ENCODE measurements at places on chromosomes 7 and 10.

DNA sequence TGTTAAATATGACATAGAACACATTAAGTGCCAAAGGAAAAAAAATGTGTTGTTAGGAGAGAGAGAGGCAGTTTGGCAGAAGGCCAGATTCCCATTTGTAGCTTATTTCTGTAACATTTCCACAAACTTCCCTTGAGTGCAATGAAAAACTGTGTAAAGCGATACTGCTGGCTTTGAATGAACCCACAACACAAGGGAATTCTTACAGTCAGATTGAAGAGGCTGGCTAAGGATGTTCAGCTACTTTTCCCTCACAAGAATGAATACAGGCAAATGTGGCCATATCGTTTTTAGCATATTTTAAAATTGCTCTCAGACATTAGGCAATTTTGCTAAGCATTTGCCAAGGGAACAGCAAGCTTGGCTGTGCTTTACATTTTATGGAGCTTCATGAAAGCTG lies 614.1 kb upstream of the FZD8 start:
- no peak for DNase-seq

GRCh38 chr10:26557641-26558014 lies 119.5 kb downstream of the APBB1IP start:
- DNase-seq, result no peak

- no peak for DNase-seq
Measured at GRCh38 chr7:5367661-5368060, 56.0 kb downstream of the TNRC18 start.

GRCh38 chr10:88082806-88083596 lies 219.6 kb downstream of the PTEN start:
- DNase-seq, result no peak

DNA sequence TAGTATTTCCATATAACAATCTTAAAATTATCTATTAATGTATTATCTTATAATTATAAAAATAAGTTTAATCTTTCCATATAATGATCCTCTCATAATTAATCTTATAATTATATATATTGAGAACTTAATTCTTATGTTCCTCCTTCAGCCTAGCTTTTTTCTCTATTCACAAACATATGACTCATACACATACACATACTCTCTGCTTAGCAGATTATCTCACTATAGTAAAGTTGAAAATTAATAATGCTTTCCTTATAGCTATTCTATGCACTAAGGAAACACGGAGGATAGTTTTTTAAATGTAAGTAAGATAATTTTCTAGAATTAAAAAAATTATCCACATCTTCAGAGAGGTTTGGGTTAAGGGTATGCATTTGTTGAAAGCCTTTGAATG lies 47.7 kb upstream of the ITGB8 start:
- DNase-seq, result no peak

DNA sequence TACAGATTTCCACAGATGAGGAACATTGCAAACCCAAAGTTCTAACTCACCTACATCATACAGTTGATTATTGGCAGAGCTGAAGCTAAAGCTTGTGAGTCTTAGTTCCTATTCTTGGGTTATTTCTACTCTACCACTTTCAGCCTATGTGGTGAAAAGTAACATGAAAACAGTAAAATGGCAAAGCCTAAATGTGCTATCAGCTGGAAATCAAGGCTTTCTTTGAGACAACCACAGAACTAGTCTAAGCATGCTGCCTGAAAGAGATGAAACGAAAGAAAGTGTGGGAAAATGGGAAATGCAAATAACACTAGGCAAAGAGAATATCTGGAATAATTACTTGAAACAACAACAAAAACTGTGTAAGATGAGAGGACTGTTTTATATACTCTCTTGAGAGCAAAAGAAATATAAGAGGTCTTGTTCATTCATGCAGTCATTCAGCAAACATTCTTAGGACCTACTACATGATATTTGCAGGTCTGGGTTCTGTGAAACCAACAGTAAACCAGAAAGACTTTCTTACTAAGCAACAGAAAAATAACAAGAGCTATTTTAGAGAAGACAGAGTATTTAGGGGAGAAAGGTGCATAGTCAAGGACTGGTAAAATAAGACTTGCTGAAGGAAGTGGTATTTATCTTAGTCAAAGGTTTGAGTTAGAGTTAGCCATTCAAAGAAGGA lies 437.1 kb downstream of the HTR7 start:
- DNase-seq, result no peak

GRCh38 chr7:157499835-157500153 lies 163.0 kb downstream of the DNAJB6 start:
- DNase-seq, result no peak

GRCh38 chr10:20396701-20397100 lies 500.4 kb downstream of the NEBL start:
- DNase-seq, result no peak

DNA sequence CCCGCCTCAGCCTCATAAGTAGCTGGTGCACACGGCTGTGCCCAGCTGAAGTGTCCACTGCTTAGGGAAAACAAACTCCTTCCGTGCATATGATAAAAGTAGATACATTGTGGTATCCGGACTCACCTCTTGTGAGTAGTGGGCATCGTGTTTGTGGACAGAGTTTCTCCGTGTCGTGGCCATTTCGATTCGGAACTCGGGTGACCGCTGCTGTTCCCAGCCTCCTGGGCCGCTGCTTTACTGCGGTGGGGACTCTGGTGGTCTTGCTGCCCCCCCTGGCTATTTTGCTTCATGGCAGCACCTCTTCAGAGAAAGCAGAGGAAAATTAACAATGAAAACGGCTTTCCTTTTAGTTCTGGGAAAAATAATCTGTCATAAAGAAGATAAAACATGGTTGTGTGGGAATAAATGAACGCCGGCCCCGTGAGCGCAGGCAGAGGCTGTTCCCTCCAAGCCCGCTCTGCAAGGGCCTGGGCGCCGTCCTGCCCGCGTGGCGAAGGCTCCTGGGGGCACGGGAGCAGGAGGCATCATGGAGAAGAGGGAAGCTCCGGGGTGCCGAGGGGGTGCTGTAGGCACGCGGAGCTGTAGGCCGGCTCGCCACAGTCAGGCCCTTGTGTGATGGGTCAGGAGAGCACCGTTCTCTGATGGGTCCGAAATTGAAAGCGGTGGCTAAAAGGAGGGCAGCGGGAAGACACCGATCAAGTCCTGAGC lies 107.4 kb downstream of the ACTR3B start:
- no peak for DNase-seq

All from GM13976 (cell line).